ENCODE measurements at places on chromosomes 4 and X.

DNA sequence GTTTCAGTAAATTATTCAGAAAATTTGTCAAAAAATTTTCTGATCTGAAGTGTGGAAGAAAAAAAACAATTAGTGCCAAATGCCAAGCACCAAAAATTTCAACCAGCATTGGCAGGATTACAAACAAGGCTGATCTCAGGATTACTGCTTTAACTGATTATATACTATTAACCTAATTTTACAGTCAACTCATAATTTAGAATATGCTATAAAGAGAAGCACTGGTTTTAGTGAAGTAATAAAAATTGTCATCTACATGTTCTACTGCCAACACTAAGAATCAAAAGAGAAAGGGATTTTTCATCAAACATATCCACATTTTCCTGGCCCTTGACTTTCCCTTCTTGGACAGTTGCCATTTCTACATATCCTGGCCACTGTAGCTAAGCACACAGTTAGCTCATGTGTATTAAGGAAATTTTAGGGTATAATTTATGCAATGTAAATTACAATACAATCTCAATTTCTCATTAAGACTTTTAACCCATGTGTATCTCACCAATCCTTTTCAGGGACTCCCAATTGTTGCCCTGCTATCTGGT, 33.8 kb downstream of the THOC2 start:
- no peak for DNase-seq

DNA sequence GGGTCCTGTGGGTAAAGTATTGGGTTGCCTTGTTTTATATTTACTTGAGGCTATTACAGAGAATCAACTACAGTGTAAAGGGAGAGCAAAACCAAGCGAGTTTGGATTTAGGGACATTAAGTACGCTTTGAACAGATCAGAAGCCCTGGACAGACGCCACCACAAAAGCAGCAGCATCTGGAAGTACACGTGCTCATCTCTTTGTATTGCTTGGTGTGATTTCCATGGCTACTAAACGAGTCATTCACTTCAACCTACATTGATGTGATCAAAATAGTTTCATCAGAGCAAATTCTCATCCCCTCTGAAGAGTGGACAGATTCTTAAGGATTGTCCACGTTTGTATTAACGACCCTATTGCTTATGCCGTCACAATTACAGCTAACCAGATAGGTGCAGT, 85.1 kb downstream of the SORBS2 start:
- DNase-seq = no peak

- no peak for DNase-seq
These were observed 221.4 kb downstream of the TACR3 start for GRCh38 chr4:103498161-103499070.

DNA sequence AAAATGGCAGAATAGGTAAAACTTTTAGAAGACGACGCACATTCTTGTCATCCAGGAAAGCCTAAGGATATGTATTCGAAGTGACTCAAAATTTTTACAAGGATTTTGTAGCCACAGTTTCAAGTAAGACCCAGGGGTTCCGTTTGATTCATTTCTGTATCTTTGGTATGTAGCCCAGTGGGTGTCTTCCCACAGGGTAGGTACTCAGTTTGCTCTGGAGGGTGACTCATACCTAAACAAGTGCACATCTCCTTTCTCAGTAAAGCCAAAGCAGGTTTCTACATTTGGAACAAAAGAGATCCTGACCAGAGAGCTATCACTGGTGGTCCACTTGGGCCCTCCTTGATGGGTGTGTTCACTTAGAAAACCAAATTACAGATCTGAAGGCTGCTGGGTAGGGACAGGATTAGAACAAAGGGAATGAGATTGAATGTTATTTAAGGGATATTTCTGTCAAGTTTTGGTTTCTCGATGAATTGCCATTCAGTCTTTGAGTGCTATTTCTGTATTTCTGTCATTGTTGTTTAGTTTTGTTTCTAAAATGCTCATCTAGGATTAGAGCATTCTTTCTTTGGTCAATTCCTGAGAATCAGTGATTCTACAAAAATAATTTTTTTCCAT, 56.1 kb downstream of the PLS3 start:
- no peak for DNase-seq

DNA sequence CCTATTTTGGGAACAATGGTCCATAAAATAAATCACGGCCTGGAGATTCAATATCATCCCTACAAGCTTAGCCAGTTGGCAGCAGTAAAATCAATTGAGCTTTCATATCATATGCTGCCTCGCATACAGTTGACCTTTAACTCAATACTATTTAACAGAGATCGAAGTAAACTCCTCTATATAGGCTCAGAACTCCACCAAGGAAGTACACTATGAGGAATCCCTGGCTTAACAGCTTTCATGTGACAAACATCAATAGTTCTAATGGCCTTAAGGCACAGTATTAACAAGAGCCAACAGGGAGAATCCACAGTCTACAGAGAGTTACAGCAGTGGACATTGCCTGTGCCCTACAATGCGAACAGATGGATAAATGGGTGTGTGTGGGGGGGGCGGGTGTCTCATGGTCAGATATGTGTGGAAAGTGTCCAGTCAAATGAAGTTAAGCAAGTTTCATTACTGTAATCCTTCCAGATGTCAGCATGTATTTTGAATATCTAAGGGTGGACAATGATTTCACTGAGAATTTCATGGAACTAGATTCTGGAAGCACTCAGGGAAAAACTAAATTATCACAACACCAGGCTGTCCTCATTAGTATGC, 98.2 kb upstream of the FAM9B start:
- DNase-seq = no peak

GRCh38 chrX:40513012-40513411, 67.8 kb upstream of the ATP6AP2 start:
- DNase-seq = no peak

GRCh38 chr4:88018466-88018865, 11.0 kb downstream of the PKD2 start:
- no peak for DNase-seq

- no peak for DNase-seq
These were observed 23.1 kb upstream of the PHKA2 start for GRCh38 chrX:19007011-19007410.

DNA sequence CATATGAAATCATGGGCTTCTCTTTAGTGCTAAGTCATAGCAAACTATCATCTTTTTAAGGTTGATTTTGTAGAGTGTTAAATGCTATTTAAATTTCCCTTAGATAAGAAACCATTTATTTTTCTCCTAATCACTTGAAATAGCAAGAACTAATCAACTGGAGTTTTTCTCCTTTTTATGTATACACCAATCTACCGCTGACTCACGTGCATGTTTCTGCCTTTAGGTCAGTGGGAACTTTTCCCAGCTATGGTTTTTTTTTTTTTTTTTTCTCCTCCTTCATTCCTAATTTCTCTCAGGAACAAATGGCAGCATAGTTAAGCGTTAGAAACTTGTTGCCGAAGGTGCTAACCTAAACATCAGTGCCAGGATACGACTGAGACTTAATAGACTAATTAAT, 176.4 kb downstream of the BMPR1B start:
- DNase-seq = no peak

- no peak for DNase-seq
These were observed at the start of gene USP51 for GRCh38 chrX:55489314-55490009. Gene USP51 (minus strand): TSS chrX:55489848. CDS start chrX:55488939, 909 bp downstream.

Data from stimulated activated CD8-positive, alpha-beta memory T cell treated with anti-CD3 and anti-CD28 coated beads, Interleukin-2, amount 100 ng/mL, for 48 hours (primary cell).